ENCODE measurements at places on chromosomes 5 and 9. TPM values are rescaled to one million over a fixed set of nuclear protein-coding genes. Genes with fewer than 3 reads are reported as not detected.

GRCh38 chr5:91306497-91306896 lies 76.6 kb downstream of the ARRDC3 start:
- DNase-seq: no peak

DNA sequence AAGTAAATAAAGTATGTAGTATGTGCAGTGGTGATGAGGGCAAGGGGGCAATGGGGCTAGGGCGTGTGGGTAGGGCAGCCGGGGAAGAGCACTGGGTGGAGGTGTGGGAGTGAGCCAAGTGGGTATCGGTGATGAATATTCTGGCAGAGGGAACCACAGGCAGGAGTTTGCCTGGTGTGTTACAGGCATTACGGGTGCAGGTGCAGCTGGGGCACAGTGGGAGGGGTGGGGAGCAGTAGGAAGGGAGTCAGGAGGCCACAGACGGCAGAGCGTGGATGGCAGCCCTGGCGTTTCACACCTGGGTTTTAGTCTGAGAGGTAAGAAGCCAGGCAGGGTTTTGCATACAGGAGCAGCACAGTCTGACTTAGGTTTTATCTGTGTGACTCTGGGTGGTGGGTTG lies 35.4 kb downstream of the SFXN1 start:
- no peak for DNase-seq

DNA sequence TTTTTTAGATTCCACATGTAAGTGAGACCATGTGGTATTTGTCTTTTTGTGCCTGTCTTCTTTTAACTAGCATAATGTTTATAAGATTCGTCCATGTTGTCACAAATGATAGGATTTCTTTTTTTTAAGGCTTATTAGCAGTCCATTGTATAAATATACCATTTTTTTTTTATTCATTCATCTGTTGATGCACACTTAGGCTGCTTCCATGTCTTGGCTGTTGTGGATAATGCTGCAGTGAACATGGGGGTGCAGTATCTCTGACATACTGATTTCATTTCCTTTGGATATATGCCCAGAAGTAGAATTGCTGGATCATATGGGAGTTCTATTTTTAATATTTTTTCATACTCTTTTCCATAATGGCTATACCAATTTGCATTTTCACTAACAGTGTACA lies 48.7 kb downstream of the KIAA1958 start:
- DNase-seq: no peak

DNA sequence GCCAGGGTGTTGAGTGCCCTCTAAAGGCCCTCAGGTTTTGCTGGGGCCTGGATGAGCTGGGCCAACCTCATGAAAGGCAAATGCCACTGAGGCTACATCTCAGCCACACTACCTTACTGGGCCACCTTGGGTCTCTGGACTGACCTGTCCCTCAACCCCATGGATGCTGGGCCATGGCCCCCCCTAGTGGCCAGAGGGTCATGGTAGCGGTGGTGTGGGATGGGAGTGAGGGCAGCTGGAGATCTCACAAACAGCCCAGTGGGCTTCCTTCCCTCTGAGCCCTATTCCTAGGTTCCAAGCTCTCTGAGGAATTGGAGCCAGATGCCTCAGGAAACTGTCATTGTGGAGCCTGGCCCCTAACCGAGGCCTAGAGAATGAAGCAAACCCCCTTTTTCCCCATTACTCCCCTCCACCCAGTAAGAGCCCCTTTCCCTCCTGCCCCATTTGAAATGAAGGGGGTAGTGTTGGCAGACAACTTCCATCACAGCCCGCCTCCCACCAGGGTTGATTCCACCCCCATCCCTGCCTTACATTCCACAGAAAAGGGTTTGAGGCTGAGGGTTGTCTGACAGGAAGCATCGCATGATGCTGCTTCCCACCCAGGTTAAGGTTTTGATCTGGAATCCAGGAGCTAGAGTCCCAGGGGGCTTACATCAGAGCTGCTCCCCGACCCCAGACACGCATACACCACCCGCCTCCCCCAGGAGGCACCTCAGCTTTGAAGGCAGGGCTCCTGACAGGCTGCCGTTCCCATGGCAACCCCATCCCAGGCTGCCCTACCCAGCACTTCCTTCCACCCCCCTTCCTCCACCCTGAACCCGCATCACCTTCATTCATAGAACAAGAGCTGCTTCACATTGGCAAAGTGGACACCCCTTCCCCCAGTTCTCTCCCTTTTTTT lies 63.9 kb downstream of the PCDH1 start:
- DNase-seq: peak; percentile 14

The TMEFF1 gene
- not detected for total RNA-seq
